Psoas muscle (tissue), 8 donors: ENCODE measurements at places on chromosomes 12 and 14. TPM values are rescaled to one million over a fixed set of nuclear protein-coding genes. Genes with fewer than 3 reads are reported as not detected.
A peak's percentile ranks its signal among the peaks of the same experiment; 100 is the strongest.

Gene CLEC4D
- 0.09 TPM for polyA plus RNA-seq

Gene SLC39A2
- polyA plus RNA-seq, result not detected

Gene KERA
- not detected for polyA plus RNA-seq

Gene EPYC
- polyA plus RNA-seq, result not detected

Gene MFAP5
- polyA plus RNA-seq, result 17.4 TPM

Gene TRIM9
- polyA plus RNA-seq, result 0.17 TPM

Gene CACNA2D4
- polyA plus RNA-seq, result 0.90 TPM

Gene CNOT2
- 28.9 TPM for polyA plus RNA-seq

Gene TMEM106C
- polyA plus RNA-seq, result 14.7 TPM

Gene CLEC4C
- not detected for polyA plus RNA-seq

Gene RNASE7
- polyA plus RNA-seq, result 1.9 TPM

Gene ACACB
- polyA plus RNA-seq, result 136 TPM

DNA sequence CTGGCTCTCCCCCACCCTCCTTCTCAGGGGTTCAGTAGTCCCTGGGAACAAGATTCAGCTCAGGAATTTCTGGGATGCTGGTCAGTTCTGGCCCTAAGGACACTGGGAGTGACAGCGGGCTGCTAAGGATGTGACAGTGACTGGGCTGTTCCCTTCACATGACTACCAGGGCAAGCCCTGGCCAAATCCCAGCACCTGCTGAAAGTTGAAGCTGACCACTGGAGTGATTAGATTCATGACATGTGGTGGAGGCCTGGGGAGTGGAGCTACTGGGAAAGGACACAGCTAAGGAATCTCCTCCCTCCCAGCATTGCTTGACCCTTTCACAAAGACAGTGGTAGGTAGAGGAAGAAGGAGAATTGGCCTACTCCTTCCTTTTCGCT lies 204.9 kb downstream of the DAD1 start:
- no peaks in the 10 kb centered on the region for H3K36me3 ChIP-seq
- H3K4me1 ChIP-seq, result no peaks in the 10 kb centered on the region
- no peak for DNase-seq
- H3K27ac ChIP-seq, result no peak overlapping the region
- H3K27me3 ChIP-seq, result no peaks in the 10 kb centered on the region

- DNase-seq, result no peak
- peaks cover 5% of the 10 kb centered on the region for H3K4me1 ChIP-seq
- no peak overlapping the region for H3K27ac ChIP-seq
- H3K36me3 ChIP-seq, result no peaks in the 10 kb centered on the region
- no peak overlapping the region for H3K4me3 ChIP-seq
Measured at GRCh38 chr14:76695263-76695920, 65.9 kb upstream of the VASH1 start.

DNA sequence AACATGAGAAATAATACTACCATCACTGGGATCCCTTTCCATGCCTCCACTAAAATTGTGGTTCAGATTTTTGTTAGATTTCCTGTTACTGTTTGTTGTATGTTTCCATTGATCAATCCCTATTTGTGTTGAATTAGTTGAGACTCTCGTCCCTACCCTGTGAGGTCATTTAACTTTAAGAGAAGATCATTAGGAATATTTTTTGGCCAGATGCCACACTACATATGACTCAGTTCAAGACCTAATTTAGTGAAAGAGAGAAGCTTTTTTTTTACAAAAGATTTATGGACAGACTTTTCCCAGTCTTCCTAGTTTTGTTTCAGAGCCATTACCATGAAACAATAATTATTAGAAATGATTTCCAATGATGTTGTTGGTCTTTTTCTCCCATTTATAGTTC lies 35.5 kb downstream of the CPSF6 start:
- DNase-seq, result no peak
- no peaks in the 10 kb centered on the region for H3K36me3 ChIP-seq
- H3K4me1 ChIP-seq, result peaks cover 4% of the 10 kb centered on the region
- H3K27me3 ChIP-seq, result no peaks in the 10 kb centered on the region
- H3K4me3 ChIP-seq, result no peak overlapping the region

DNA sequence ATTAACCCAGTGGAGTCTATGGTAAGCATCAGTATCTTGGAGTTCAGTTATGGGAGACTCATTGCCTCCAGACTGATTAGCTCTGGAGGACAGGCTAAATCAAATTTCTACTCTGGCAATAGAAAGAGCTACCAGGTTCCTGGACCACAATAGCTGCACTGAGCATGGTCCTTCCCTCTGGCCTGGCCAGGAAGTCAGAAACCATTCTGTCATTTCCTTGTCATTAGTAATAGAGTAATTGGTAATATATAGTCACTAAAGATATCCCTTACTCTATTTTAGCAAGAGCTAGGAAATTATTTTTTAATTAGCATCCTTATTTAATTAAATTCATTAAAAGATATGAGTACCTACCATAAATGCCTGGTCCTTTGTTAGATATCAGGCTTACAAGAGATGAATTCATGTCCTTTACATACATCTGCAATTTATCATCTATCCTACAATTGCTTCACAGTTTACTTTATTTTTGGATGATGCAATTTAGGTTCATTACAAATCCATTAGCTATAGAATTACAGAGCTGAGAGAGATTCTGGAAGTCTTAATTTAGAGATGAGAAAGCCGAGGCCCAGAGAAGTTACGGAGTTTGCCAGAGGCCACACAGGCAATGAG lies 23.7 kb upstream of the TDRD9 start:
- no peak for DNase-seq
- H3K27me3 ChIP-seq, result no peaks in the 10 kb centered on the region
- H3K27ac ChIP-seq, result no peak overlapping the region

DNA sequence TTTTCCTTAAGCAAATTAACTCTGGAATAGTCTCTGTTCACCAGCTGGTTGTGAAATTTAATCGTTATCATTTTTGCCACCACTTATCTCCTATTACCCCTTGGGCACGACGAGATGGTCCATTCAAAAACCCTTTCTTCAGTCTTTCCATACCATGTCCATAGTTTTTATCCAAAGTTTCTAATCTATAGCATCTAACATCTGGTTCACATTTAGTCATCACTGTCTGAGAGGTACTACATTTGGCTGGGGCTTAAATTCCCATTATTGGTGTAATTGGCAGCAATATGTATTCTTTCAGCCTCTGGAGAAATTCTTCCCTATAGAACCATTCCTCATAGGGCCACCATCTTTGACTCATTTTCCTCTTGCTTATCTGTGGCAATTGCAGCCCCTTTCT lies 163.5 kb downstream of the CCER1 start:
- H3K27ac ChIP-seq, result no peak overlapping the region
- H3K36me3 ChIP-seq, result no peaks in the 10 kb centered on the region
- H3K4me3 ChIP-seq, result no peak overlapping the region
- no peak for DNase-seq

DNA sequence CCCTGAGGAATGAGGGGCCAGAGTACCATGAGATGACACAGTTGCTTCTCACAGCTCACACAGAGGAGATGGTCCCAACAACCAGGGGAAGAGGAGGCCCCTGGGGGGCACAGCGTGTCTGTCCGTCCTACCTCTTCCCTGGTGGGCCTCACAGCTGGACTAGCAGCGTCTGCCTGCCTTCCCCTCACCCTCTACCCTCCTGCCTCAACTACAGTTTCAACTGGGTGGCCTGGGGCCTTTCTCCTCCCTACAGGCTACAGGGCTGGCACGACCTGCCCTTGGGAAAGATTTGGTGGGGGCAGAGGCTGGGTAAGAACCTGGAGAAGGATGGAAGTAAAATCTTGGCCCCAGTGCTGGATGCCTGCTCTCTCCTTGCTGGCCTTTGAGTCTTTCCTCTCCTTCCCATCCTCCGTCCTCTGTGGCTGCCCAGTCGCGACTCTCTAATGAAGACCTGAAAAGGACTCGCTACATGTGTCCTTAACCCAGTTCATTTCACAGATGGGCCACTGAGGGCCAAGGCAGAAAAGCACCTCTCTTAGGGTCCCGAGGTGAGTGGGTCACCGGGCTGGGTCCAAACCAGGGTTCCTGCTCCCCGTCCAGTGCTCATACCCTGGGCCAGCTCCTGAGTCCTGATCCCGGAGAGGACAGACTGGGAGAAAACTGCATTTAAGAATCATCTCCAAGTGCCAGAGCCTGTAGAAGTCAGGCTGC lies 232.5 kb downstream of the BCL11B start:
- peaks cover 5% of the 10 kb centered on the region for H3K4me1 ChIP-seq
- no peak overlapping the region for H3K4me3 ChIP-seq
- no peaks in the 10 kb centered on the region for H3K36me3 ChIP-seq
- H3K27me3 ChIP-seq, result no peaks in the 10 kb centered on the region
- no peak overlapping the region for H3K27ac ChIP-seq

DNA sequence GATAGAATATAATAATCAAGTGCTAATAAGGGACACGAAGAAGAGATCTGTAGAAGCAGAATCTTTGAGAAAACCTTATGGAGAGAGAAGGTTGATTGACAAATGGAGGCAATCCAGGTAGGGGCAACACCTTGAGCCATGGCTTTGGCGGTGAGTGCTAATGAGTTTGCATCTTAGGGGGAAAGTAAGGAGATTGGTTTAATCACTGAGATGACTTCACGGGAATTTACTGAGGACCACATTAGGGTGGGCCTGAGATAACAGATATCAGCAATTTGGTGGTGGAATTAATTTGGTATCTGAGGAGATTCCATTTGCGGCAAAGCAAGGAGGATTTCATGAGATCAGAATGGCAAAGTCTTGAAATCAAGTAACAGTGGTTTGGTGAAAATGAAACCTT lies 1.8 kb upstream of the LARP4 start:
- no peaks in the 10 kb centered on the region for H3K27me3 ChIP-seq
- H3K36me3 ChIP-seq, result no peaks in the 10 kb centered on the region
- H3K4me1 ChIP-seq, result peaks cover 21% of the 10 kb centered on the region
- H3K4me3 ChIP-seq, result no peak overlapping the region
- H3K27ac ChIP-seq, result no peak overlapping the region

GRCh38 chr12:49987625-49988303 lies 15.0 kb downstream of the AQP6 start:
- H3K27ac ChIP-seq, result no peak overlapping the region
- no peaks in the 10 kb centered on the region for H3K4me1 ChIP-seq
- peaks cover 12% of the 10 kb centered on the region for H3K36me3 ChIP-seq
- no peaks in the 10 kb centered on the region for H3K27me3 ChIP-seq
- no peak for DNase-seq
- H3K4me3 ChIP-seq, result no peak overlapping the region

- DNase-seq, result no peak
- no peaks in the 10 kb centered on the region for H3K27me3 ChIP-seq
- H3K4me3 ChIP-seq, result no peak overlapping the region
- H3K36me3 ChIP-seq, result no peaks in the 10 kb centered on the region
- no peaks in the 10 kb centered on the region for H3K4me1 ChIP-seq
Measured at GRCh38 chr12:40439771-40440492, 215.1 kb downstream of the LRRK2 start.

DNA sequence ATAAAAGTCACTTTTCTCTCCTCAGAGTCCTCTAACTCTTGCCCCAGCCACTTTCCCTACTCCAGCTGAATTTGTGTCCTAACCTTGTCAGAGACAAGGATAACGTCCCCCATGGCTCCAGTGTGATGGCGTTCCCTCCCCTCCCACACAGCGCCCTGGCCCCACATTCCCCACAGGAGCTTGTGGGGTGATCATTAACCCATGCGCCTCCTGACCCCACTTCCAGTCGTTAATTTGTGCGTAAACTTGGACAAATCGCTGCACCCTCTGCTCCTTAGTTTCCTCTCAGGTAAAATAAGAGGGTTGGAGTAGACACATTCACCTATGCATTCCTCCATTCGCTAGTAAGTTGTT lies 22.9 kb upstream of the BCDIN3D start:
- H3K36me3 ChIP-seq, result no peaks in the 10 kb centered on the region
- no peak overlapping the region for H3K4me3 ChIP-seq
- H3K27me3 ChIP-seq, result no peaks in the 10 kb centered on the region
- DNase-seq, result no peak
- no peak overlapping the region for H3K27ac ChIP-seq
- peaks cover 17% of the 10 kb centered on the region for H3K4me1 ChIP-seq

DNA sequence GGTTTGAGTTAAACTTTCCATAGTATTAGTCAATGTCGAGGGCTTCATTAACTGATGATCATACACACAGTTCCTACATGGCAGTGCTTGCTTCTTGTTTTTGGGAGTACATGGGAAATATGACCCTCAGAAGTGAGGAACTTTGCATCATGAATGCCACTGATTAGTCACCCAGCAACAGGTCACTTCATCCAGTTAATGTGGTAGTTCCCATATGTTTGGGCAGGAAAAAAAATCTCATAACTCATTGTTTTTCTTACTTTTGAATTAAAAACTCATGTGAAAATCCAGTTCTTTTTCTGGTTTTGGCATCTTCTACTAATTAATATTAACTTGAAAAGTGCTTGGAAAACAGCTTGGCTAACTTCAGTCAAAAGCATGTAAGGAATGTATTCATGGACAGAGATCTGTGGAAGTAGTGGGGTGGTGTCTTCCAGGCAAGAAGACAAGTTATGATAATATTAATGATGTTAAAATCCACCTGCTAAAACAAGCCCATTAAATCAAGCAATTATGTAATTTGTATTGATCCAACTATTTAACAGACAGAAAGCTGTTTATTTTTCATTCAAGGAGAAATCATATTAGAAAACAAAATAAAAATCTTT lies 309.1 kb upstream of the NAV3 start:
- H3K27ac ChIP-seq, result no peak overlapping the region
- no peak for DNase-seq
- H3K4me3 ChIP-seq, result no peak overlapping the region
- no peaks in the 10 kb centered on the region for H3K4me1 ChIP-seq

DNA sequence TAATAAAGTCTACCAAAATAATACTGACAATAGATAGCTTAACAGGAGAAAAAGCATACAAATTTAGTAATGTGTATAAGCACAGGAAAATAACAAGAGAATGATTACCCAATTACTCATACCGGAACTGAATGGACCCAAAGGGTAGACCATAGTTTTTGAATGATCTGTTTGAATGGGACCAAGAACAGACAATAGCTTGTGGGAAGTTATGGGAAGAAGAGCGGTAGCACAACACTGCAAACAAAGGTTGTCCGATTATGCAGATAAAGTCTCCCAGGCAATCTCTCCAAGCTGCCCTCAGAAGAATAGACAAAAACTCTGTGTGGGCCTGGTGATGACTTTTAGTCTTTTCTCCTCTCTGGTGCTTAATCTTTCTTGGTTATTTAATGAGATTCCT lies 96.6 kb upstream of the NEDD1 start:
- H3K27me3 ChIP-seq, result no peaks in the 10 kb centered on the region
- DNase-seq, result no peak
- H3K27ac ChIP-seq, result no peak overlapping the region

- H3K36me3 ChIP-seq, result no peaks in the 10 kb centered on the region
- no peak overlapping the region for H3K4me3 ChIP-seq
- no peaks in the 10 kb centered on the region for H3K27me3 ChIP-seq
- no peaks in the 10 kb centered on the region for H3K4me1 ChIP-seq
Measured at GRCh38 chr12:24049101-24049500, 99.6 kb upstream of the SOX5 start.

- DNase-seq, result no peak
- H3K4me3 ChIP-seq, result no peak overlapping the region
- H3K27me3 ChIP-seq, result no peaks in the 10 kb centered on the region
- H3K27ac ChIP-seq, result no peak overlapping the region
Measured at GRCh38 chr14:95272057-95272456, 47.7 kb downstream of the CLMN start.

GRCh38 chr12:27545665-27546064 lies 21.7 kb downstream of the PPFIBP1 start:
- H3K4me1 ChIP-seq, result peaks cover 68% of the 10 kb centered on the region
- no peaks in the 10 kb centered on the region for H3K27me3 ChIP-seq
- peak overlapping the region; percentile 58 for H3K27ac ChIP-seq
